ENCODE measurements at places on chromosomes 1 and 21. TPM values are rescaled to one million over a fixed set of nuclear protein-coding genes. Genes with fewer than 3 reads are reported as not detected.

Gene PTGFRN
- total RNA-seq: 45.2 TPM

Gene S100A7A
- not detected for total RNA-seq

Gene SPATA45
- total RNA-seq: not detected

Gene RABIF
- total RNA-seq: 5.1 TPM

Gene LAMC1
- total RNA-seq: 355 TPM

Gene CR1
- total RNA-seq: 1.4 TPM

Gene PTPN22
- total RNA-seq: 1.7 TPM

Measured in stomach (tissue), 19 donors.